ENCODE measurements at places on chromosomes 12 and 14.

GRCh38 chr12:121795034-121795968 lies 1.8 kb upstream of the RHOF start:
- DNase-seq: peak; percentile 91

- DNase-seq: no peak
Measured at GRCh38 chr12:82300611-82301010, 57.6 kb downstream of the CCDC59 start.

- DNase-seq: no peak
Measured at GRCh38 chr12:6734506-6735387, 10.9 kb downstream of the COPS7A start.

- DNase-seq: no peak
Measured at GRCh38 chr12:39830852-39831520, 211.4 kb upstream of the ABCD2 start.

GRCh38 chr14:72745546-72745945 lies 148.4 kb downstream of the DPF3 start:
- no peak for DNase-seq

GRCh38 chr12:129276361-129277060 lies 423.2 kb downstream of the GLT1D1 start:
- DNase-seq: no peak

Data from activated naive CD4-positive, alpha-beta T cell treated with anti-CD3 and anti-CD28 coated beads for 36 hours (primary cell).